ENCODE measurements at places on chromosomes 13 and 19. TPM values are rescaled to one million over a fixed set of nuclear protein-coding genes. Genes with fewer than 3 reads are reported as not detected.

DNA sequence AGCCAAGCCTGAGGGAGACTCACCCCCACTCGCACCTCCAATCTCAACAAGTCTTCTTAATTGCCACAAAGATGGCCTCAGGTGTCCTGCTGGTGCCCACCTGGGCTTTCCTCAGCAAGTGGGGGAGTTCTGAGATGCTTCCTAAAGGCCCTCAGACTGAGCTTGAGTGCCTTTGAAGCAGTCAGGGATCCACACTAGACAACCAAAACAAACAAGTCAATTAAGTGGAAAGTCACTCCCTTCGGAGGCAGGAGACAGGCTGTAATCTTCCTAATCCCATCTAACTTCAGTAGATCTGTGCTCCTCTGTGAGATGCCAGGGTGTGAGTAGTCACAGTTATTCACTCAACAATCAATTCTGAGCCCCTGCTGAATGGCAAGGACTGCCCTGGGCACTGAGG, 68.3 kb upstream of the SERP2 start:
- H3K27ac ChIP-seq: peak overlapping the region; percentile 96
- no peaks in the 10 kb centered on the region for H3K36me3 ChIP-seq
- no peaks in the 10 kb centered on the region for H3K27me3 ChIP-seq
- no peak overlapping the region for H3K4me3 ChIP-seq

DNA sequence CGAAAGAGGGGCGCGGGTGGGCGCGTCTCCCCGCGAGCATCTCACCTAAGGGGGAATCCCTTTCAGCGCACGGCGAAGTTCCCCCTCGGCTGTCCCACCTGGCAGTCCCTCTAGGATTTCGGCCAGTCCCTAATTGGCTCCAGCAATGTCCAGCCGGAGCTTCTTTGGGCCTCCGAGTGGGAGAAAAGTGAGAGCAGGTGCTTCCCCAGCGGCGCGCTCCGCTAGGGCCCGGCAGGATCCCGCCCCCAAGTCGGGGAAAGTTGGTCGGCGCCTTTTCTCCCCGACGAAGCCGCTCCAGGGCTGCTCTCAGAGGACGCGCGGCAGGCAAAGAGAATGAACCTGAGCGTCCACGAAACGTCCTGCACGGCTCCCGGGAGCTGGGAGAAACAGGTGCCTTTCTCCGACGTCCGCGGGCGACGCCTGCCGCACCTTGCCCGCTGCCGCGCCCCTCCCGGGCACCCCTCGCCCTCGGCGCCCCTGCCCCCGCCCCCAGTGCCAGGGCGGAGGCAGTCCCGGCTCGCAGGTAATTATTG, 366 bp upstream of the KL start:
- peaks cover 19% of the 10 kb centered on the region for H3K4me1 ChIP-seq
- H3K36me3 ChIP-seq: no peaks in the 10 kb centered on the region
- peak overlapping the region; percentile 76 for H3K27ac ChIP-seq
- peak; percentile 25 for DNase-seq

DNA sequence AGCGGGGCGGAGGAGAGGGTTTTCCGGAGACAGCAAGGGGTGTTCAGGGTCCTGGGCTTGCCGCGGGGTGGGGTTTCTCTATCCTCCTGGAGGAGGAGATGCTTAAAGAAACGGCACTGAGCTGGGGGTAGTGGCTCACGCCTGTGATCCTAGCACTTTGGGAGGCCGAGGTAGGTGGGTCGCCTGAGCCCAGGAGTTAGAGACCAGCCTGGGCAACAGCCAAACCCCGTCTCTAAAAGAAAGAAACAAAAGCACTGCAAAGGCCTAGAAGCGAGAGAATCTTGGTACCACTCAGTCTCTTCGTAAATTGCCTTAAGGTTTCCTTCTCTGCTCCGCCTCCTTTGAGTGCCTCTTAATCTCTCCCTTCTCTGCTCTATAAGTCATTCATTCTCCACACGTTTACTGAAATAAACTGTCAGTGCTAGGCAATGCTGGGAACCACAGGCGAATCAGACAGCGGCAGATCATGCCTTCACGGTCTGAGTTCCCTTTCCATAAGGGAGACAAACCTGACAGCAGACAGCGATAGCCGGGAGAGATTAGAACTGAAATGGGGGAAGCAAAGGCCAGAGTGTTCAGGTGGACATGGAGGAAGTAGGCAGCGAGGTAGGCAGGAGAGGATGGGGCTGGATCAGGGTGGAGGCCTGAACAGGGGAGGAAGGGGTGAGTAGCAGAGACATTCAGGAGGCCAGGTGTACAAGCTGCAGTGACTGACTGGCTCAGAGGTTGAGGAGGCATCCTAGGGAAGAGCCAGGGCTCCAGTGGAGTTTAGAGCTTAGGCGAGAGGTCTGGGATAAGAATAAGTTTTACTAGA, 580 bp downstream of the EIF3K start:
- peaks cover 14% of the 10 kb centered on the region for H3K4me1 ChIP-seq
- H3K4me3 ChIP-seq: peak overlapping the region; percentile 86
- peak overlapping the region; percentile 94 for H3K27ac ChIP-seq
- H3K27me3 ChIP-seq: no peaks in the 10 kb centered on the region
- no peak for DNase-seq

- no peaks in the 10 kb centered on the region for H3K27me3 ChIP-seq
- no peak for DNase-seq
- H3K27ac ChIP-seq: no peak overlapping the region
- H3K4me3 ChIP-seq: no peak overlapping the region
Observed at GRCh38 chr13:28586439-28587173, 72.3 kb upstream of the POMP start.

- DNase-seq: no peak
- no peak overlapping the region for H3K4me3 ChIP-seq
- H3K36me3 ChIP-seq: no peaks in the 10 kb centered on the region
- H3K27ac ChIP-seq: no peak overlapping the region
- H3K4me1 ChIP-seq: peaks cover 6% of the 10 kb centered on the region
Observed at GRCh38 chr19:46452186-46452585, 19.2 kb downstream of the PNMA8A start.

- H3K27me3 ChIP-seq: no peaks in the 10 kb centered on the region
- DNase-seq: no peak
- H3K4me1 ChIP-seq: peaks cover 27% of the 10 kb centered on the region
Observed at GRCh38 chr19:10568062-10568825, 535 bp downstream of the CDKN2D start.

DNA sequence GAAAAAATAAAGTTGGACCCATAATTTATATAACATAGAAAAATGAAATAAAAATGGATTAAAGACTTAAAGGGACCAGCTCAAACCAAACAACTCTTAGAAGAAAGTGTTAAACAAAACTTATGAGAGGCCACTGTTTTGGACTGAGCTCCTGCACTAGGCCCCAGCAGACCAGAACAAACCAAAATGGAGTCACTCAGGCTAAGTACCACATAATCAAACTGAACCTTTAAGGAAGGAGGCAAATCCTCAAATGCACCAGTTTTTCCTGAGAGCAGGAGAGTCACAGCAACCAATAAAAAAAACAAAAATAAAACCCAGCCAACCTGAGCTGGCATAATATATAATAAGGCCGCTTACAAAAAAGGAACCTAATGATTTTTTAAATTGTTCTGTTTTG, 10.3 kb upstream of the OR10H1 start:
- no peaks in the 10 kb centered on the region for H3K27me3 ChIP-seq
- no peaks in the 10 kb centered on the region for H3K4me1 ChIP-seq
- no peaks in the 10 kb centered on the region for H3K36me3 ChIP-seq
- DNase-seq: no peak
- H3K4me3 ChIP-seq: no peak overlapping the region
- H3K27ac ChIP-seq: no peak overlapping the region

DNA sequence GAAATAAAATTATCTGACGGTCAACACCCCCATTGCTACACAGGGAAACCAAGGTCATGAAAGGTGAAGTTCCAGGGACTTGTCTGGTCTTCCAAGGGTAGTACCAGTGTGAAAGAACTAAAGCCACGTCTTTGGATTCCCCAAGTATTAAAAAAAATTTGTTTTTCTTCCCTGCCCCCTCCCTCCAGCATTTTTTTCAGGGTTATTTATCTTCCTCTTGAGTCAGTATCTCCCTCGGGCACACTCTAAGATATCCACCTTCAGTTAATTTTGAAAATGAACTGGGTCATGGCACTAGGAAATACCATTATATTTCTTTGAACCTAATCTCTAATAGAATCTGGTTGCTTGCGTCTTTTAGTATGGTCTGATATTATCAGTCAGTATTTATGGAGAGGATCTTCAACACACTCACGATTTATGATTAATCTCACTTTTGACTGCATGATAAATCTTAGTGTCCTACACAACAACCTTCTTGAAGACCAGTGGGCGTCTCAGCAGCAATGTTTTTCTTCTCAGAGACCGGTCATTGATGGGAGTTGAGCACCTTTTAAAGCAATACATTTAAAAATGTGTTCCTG, 9.1 kb downstream of the ATP8A2 start:
- no peaks in the 10 kb centered on the region for H3K36me3 ChIP-seq
- no peak overlapping the region for H3K27ac ChIP-seq
- DNase-seq: no peak
- peaks cover 6% of the 10 kb centered on the region for H3K27me3 ChIP-seq

NANOS3 gene
- polyA plus RNA-seq: 0.36 TPM

TINCR gene
- not detected for polyA plus RNA-seq

RFC3 gene
- 2.6 TPM for polyA plus RNA-seq

CATSPERD gene
- not detected for polyA plus RNA-seq

Measured in heart left ventricle (tissue), 16 donors.